Activated CD4-positive, alpha-beta T cell treated with anti-CD3 and anti-CD28 coated beads, Interleukin-2, amount 50 U/mL, for 48 hours (primary cell): ENCODE measurements at places on chromosomes 1 and 21.
A peak's percentile ranks its signal among the peaks of the same experiment; 100 is the strongest.

GRCh38 chr1:203744075-203744972 lies 20.7 kb upstream of the LAX1 start:
- DNase-seq, result no peak

GRCh38 chr1:8439015-8439702 lies 121.2 kb downstream of the SLC45A1 start:
- no peak for DNase-seq

DNA sequence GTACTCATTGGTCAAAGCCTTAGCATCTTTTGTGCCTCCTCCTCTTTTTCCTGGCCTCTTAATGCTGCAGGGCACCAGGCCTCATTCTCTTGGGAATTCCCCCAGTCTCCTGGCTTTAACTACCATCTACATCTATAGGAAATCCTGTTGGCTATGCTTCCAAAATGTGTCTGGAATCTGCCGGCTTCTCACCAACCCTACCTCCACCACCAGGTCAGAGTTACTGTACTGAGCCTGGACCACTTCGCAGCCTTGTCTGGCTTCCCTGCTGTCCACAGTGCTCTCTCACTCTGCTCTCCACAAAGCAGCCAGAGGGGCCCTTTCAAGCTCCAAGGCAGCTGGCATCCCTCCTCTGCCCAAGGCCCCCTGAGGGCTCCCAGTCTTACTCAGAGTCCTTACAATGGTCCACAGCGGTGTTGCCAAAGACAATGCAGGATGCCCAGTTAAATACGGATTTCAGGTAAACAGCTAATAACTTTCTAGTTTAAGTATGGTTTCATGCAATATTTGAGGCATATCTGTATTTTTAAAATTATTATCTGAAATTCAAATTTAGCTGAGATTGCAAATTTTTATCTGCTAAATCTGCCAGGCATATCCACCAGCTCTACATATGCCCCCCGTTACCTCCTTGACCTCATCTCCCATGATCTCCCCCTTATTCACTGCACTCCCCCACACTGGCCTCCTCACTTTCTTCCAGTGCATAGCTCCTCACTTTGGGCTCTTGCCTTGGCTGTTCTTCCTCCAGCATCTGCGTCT lies 34.5 kb upstream of the FAM163A start:
- DNase-seq, result no peak

DNA sequence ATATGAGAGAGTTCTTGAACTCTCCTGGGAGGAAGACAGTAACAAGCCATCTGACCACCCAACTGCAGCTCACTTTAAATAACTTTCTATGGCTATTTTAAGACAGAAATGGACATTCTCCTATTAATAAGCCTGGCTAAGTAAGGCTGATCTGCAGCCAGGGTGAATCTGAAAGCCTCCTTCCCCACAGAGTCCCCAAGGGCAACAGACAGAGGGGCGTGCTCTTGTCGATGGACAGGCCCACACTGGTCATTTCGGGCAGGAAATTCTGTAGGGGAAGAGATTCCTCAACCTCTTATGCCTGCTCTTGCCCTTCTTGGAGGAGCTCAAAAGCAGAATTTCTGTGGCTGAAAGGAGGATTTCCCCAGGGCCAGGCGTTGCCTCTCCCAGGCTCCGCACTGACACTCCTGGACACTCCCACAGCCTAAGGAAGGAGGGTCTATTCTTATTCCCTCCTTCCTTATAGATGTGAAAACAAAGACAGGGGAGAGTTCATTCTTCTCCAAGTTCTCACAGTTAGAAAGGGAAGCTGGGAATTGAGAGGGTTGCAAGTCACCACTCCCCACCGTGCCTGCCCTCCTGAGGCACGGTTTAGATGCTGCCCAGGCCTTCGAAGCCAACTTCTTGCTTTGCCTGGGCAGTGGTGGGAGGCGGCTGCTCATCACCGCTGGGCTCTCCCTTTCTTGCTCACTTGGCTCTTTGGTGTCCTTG lies 17.9 kb upstream of the KANK4 start:
- no peak for DNase-seq

- DNase-seq, result no peak
Measured at GRCh38 chr1:43344267-43344850, 6.7 kb downstream of the MPL start.

- peak; percentile 55 for DNase-seq
Measured at GRCh38 chr1:183472488-183473216, at the start of gene SMG7. SMG7 (plus strand) TSS chr1:183472499; CDS start chr1:183472621, 122 bp downstream.

GRCh38 chr1:40849801-40850592 lies 12.2 kb downstream of the CITED4 start:
- DNase-seq, result peak; percentile 80

DNA sequence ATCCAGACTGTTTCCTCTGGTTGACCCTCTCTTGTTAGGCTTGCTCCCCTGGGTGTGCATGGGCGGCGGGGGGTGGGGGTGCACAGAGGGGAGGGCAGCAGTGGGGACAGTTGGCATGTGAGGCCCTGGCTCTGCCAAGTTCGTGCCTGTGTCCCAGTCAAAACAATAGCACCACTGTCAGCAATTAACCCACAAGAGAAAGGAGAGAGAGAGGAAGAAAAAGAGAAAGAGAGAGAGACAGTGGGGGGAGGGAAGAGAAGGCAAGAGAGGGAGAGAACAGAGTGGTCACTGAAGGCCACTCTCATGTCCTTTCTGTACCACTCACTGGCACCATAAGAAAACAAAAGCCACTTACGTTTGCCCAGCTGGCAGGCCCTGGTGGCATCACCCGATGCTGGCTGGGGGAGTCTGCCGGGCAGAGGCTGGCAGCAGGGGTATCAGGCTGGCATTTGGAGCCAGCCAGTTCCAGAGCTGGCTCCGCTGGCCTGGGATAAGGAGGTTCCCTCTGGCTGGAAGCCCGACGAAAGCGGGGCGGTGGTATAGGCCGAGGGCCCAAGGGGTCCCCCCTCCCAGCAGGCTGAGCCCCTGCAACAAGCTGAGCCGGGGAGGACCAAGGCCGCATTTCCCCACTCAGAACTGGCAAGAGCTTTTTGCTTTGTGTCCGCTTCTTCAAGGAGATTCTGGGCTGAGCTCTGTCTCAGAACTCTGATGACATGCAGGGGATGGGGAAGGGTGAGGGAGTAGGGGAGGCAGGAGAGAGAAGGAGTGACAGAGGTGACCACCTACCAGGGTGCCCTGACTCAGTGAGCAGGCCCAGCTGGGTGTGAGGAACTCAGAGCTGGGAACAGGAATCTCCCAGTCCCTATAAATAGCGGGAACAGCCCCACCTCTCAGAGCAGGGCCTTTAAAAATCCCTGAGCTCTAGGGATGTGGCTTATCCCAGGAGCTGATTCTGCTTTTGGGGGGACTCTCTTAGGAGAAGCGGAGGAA lies 27.9 kb downstream of the PIK3C2B start:
- no peak for DNase-seq

DNA sequence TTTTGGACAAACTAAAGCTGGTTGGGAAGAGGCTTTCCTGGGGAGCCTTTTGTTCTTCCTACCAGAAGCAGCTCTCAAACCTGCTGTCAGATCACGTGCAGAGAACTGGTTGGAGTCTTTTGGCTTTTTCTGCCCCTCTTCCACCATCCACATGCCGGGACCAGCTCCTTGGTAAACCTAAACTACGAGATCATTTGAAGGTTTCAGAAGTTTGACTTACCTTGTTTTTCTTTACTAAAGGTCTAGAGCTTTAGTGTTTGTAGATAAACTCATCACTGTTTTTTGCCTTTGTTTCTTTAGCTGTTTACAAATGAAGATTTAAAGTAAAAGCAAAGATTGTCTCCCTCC lies 113.4 kb downstream of the HLX start:
- DNase-seq, result no peak

DNA sequence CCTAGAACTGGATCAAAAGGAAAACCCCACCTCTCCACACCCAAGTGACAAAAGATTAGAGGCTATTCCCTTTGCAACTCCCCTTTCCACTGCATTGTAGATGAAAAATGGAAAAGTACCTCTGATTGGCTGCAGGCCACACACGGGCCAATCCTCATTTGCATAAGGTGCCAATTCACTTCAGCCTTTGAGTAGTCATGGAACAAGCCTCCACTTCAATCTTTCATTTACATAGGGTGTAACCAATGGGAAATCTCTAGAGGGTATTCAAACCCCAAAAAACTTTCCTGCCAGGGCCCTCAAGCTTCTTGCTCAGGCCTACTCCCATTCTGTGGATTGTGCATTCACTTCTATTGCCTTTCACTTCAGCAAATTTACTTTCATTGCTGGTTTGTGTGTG lies 122.3 kb upstream of the KCND3 start:
- DNase-seq, result no peak

- no peak for DNase-seq
Measured at GRCh38 chr1:231139125-231139649, 22.7 kb upstream of the TRIM67 start.

- peak; percentile 43 for DNase-seq
Measured at GRCh38 chr1:25118546-25118945, 113.8 kb downstream of the SYF2 start.

DNA sequence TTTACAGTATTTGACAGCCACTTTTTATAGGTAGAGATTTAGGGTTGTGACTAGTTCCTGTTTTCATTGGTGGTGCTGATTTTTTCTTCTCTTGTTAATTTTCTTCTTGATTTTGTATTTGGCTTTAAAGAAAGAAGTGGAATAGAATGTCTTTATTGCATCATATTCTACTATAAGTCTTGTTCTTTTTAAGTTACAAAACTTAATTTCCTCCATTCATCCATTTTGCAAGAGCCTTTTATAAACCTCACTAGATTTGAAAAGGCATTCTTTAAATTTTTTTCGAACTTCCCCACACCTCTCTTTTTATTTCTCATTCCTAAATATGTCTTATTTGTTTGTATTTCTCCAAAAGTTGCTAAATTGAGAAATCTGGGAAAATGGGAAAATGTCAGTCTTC lies 1368.6 kb upstream of the ADGRL4 start:
- DNase-seq, result no peak

DNA sequence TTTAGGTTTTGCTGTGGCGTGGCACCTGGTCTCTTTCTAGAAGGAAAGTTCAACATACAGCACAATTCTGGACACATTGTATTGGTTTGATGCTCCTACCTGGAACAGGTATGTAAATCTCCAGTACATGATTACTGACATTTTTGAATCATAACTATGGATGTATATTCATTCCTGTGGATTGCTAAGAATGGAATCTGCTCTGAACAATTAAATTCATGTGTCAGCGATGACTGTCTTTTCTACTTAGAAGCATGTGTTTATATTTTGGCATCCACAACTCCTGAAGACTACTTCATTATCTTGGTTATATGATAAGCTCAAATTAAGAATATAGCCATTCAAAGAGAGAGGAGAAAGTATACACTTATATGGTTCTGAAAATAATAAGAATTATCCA lies 291.8 kb downstream of the CHRM3 start:
- no peak for DNase-seq
